Smooth muscle cell of trachea (primary cell): ENCODE measurements at places on chromosomes 16 and 17. TPM values are rescaled to one million over a fixed set of nuclear protein-coding genes. Genes with fewer than 3 reads are reported as not detected.

The CDR2 gene
- 34.9 and 38.7 TPM in 2 replicates for total RNA-seq

The PRAC1 gene
- not detected in 2 replicates for total RNA-seq

The GRAPL gene
- 0.15 and 0.66 TPM in 2 replicates for total RNA-seq

The CD300H gene
- total RNA-seq = not detected in 2 replicates

The OR1E1 gene
- 0.17 TPM in 1 of 2 replicates, not detected in the other for total RNA-seq

The RNU2-1 gene
- total RNA-seq = not detected in 2 replicates
